ENCODE measurements at places on chromosomes 12 and 14. TPM values are rescaled to one million over a fixed set of nuclear protein-coding genes. Genes with fewer than 3 reads are reported as not detected.

The BRI3BP gene
- 4.9 TPM for total RNA-seq

The GLI1 gene
- total RNA-seq: 1.2 TPM

DNA sequence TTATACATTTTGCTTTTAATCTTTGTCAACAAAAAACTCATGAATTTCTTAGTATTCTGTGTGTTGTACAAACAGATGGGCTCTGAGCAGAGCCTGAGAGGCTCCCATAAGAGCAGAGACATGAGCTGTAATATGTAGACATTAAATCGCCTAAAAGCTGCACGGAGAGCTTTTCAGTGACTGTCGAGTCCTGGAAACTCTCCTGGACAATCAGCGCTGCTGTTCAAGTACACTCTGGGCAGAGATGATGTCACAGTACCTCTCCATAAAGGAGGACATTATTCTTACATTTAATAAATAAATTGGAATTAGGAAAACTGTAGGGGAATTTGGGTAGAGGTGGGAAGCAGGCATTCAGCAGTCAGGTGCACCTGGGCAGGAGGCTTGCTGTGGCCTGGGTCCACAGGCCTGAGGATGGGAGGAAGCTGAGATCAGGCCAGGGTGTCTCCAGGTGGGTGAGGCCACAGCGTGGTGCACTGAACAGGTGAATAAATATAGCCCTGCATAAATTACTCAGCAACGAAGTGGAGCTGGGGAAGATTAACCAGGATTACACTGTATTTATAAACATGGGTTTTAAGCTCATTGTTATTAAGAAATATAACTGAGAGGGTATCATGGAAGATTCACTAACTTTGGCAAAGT is 13.3 kb upstream of the TCL1A start:
- DNase-seq: no peak

GRCh38 chr14:60064491-60065072 is 27.1 kb upstream of the PCNX4 start:
- no peak for DNase-seq

The TAS2R10 gene
- total RNA-seq: 0.32 TPM

DNA sequence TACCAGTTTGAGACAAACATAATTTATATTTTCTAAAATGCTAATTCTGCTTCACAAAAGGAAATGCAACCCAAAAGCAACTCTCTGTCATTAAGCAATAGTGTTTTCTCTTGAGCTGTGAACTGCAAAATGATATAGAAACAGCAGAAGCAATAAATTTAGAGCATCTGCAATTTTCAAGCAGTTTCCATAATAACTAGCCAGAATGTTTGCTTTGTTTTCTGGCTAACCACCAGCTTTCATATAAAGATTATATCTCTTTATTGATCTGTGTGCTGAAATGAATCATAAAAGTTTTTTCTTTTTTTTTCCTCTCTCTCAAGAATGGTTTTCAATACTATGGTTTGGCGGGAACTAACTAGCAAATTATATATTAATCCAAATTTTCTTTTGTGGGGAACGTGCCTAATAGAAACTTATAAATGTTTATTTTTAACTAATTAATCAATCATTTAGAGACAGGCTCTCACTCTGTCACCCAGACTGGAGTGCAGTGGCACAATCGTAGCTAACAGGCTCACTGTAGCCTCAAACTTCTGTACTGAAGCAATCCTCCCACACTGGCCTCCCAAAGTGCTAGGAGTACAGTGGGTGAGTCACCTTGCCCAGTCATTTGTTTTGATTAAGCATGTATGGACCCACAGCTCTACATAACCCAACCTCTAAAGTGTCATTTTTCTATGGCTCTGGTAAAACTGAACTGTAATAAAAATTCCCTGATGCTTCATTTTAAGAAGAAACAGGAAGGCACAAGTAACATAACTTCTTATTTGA is 830.1 kb upstream of the MGAT4C start:
- no peak for DNase-seq

GRCh38 chr14:42110167-42110566 is 503.5 kb downstream of the LRFN5 start:
- no peak for DNase-seq

The PDZRN4 gene
- total RNA-seq: not detected

DNA sequence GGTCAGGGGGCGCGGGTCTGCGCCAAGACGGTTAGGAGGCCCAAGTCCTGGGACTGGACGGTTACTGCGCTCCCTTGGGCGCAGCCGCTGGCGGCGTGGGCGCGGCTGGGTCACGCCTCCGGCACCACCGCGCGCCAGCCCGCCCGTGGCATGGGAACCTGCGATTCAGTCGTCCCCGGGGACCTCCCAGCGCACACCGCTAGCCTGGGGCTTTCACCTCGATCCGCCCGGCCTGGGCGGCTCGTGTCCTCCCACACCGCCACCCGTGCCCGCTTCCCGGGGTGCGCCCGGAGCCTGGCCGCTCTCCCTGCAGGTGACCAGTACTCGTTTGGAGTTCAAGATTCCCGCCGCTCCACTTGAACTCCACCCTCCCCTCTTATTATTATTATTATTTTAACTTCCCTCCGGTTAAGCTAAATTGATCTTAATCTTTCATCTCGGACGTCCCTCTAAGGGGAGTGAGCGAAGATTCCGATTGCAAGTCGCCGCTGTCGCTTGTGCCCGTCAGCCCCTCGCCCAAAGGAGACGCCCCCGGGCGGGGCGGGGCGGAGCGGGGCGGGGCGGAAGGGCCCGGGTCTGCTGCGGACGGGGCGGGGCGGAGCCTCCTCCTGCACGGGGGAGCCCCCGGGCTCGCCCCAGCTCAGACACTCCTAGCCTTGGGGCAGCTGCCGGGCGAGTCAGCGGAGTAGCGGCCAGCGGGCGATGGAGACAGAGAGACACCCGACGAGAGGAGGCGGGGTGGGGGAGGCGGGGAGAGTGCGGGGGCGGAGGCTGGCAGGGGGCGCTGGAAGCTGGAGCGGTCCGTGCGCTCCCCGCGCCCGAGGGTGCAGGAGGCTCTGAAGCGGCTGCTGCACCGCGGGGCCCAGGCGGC is at the start of gene KCNMB4:
KCNMB4 (plus strand) TSS at position 643 of the 871 bp plus-strand sequence. CDS start 445 bp downstream, outside the sequence.
- DNase-seq: peak; percentile 52

- no peak for DNase-seq
Measured at GRCh38 chr14:29007990-29008389, 241.4 kb downstream of the FOXG1 start.

- DNase-seq: peak; percentile 85
Measured at GRCh38 chr12:11500188-11500860, 105.0 kb upstream of the PRB2 start.

The CEBPE gene
- total RNA-seq: not detected

DNA sequence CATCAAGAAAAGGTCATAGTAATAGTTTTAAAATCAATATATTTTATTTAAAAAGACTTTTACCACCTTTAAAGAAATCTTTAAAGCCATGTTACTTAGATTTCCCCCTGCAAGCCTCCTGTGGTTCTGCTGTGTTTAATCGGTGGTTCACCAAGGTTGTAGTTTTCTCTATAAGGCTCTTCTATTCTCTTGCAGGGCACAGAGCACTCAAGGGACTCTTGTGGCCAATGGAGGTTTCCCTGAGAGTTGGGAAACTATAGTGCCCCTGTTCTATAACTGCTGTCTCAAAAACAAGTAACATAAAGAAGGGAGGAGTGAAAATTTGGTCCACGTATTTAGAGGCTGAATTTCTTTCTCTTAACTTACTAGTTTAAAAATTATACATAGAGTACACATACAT is 25.0 kb downstream of the DACT1 start:
- no peak for DNase-seq

DNA sequence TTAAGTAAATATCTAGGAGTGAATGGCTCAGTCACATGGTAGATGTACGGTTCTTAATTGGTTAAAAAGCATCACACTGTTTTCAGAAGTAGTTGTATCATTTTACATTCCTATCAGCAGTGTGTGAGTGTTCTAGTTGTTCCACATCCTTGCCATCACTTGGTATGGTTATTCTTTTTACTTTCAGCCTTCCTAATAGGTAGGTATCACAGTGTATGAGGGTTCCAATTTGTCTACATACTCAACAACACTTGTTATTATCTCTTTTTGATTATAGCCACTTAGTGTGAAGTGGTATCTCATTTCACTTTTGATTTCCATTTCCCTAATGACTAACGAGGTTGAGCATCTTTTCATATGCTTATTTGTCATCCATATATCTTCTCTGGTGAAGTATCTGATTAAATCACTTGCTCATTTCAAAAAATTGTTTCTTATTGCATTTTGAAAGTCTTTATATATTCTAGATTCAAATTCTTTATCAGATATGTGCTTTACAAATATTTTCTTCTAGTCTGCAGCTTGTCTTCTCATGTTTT is 3.5 kb upstream of the SPRYD3 start:
- no peak for DNase-seq

DNA sequence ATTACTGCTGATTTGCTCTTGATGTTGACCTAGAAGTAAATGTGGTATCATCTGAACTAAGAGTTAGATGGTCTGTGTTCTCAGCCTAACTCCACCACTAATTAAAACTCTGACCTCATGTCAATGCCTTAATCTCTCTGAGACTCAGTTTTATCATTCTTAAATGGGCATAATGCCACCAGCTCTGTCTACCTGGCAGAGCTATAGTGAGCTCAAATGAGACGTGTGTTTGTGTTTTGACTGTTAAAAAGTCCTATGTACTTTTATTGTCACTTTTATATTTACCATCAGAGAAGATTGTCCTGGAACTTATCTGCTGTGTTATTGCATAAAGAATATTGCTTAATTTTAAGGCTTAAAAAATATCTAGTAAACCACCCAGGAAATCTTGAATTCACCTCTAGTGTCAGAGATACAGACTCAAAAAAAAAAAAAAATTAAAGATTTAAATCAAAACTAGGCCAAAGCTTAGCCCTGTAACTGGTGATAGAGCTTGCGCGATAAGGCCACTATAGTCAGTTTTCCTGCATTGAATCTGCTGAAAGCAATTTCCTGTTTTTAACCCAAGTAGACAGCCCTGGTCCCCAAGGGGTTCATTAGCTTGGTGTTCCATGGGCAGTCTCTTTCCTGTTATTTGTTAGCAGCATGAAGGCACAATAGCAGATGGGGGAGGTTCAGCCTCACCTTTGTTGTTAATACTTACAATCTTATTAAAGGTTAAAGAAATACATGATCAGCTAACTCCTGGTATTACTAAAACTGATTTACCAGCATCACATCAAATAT is 261.8 kb downstream of the ATP23 start:
- no peak for DNase-seq

- no peak for DNase-seq
Measured at GRCh38 chr12:8993827-8994226, 4.5 kb downstream of the KLRG1 start.

DNA sequence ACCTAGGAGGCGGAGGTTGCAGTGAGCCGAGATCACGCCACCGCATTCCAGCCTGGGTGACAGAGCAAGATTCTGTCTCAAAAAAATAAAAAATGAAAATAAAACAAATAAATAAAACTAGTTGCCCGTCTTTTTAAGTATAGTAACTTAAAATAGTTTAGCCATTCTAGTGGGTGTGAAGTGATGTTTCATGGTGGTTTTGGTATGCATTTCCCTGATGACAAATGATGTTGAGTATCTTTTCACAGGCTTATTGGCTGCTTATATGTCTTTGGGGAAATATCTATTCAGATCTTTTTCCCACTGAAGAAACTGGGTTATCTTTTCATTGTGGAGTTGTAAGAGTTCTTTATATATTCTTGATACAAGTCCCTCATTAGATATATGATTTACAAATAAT is 102.4 kb upstream of the METAP2 start:
- DNase-seq: no peak

- DNase-seq: no peak
Measured at GRCh38 chr12:49568442-49569162, 660 bp upstream of the MCRS1 start.

DNA sequence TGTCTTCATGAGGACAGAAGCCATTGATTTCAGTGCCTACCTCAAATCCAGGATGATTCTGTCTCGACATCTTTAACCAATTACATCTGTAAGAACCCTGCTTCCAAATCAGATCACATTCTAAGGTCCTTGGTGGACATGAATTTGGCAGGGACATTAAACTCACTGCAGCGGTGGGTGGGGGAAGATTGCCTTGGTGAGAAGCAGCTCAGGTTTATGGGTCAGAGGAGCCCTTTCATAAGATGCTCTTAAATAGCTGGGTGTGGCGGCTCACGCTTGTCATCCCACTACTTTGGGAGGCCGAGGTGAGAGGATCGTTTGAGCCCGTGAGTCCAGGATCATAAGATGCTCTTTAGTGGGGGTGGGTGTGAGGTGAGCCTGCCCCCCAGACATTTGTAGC is 42.9 kb downstream of the ELK3 start:
- DNase-seq: no peak

The CLECL1 gene
- 0.54 TPM for total RNA-seq

The POTEG gene
- total RNA-seq: not detected

DNA sequence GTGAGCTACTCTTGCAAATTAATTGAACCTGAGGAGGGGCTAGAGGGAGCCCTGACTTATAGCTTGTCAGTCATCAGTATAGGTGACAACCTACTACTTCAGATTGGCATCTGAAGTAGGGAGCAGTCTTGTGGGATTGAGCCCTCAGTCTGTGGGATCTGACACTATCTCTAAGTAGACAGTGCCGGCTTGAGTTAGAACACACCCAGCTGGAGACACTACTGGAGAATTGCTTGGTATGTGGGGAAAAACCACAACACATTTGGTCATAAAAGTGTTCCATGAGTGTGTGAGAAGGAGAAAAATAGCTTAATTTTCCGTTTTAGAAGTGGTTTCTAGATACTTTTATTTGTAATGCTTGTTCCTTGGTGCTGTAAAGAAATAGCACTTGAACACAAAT is 30.5 kb upstream of the DDHD1 start:
- DNase-seq: no peak

GRCh38 chr12:116803013-116803736 is 65.1 kb downstream of the RNFT2 start:
- no peak for DNase-seq

- no peak for DNase-seq
Measured at GRCh38 chr14:79661752-79662151, 549.6 kb downstream of the DIO2 start.

The RASSF9 gene
- 6.0 TPM for total RNA-seq

GRCh38 chr12:94186278-94187241 is 38.2 kb downstream of the PLXNC1 start:
- DNase-seq: no peak

- no peak for DNase-seq
Measured at GRCh38 chr14:23389396-23389795, 12.6 kb downstream of the CMTM5 start.

- DNase-seq: no peak
Measured at GRCh38 chr12:55820679-55821078, 2.8 kb downstream of the ORMDL2 start.

DNA sequence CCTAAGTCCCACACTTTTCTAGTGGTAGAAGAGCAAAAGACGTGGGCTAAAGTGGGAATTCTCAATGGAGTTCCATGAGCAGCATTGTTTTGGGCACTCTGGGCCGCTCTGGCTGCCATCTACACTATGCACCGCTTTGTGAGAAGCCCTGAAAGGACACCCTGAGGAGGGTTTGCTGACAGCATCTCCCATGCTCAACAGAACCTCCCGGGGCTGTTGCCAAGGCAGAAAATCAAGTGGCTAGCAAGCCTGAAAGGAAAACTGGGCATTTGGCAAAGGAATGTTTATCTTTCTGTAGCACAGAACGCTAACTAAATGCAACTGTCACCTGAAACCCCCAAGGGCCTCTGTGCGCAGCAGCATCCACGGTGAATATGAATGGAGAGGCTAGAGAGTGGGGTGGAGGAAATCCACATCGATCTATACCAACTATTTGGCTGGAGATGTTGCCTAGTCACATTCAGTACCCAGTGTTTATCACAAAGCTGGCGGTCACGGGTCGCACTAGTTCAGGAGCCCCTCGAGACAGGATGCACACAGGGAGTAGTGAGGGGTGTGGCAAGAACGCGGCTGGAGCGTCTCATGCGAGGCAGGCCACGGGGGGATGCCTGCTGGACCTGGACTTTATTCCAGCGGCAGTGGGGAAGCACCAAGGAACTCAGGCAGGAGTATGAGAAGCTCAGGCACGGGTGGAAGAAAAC is 14.2 kb downstream of the APPL2 start:
- DNase-seq: no peak

GRCh38 chr14:103562179-103562428 is 353 bp downstream of the BAG5 start:
- peak; percentile 52 for DNase-seq

All from heart right ventricle (tissue), 16 donors.